ENCODE measurements at places on chromosomes 5 and 9.
A peak's percentile ranks its signal among the peaks of the same experiment; 100 is the strongest.

- DNase-seq, result no peak
These were observed 42.7 kb downstream of the ACER2 start for GRCh38 chr9:19451240-19452087.

GRCh38 chr5:110757118-110757729 lies 18.4 kb downstream of the SLC25A46 start:
- peak; percentile 63 for DNase-seq

DNA sequence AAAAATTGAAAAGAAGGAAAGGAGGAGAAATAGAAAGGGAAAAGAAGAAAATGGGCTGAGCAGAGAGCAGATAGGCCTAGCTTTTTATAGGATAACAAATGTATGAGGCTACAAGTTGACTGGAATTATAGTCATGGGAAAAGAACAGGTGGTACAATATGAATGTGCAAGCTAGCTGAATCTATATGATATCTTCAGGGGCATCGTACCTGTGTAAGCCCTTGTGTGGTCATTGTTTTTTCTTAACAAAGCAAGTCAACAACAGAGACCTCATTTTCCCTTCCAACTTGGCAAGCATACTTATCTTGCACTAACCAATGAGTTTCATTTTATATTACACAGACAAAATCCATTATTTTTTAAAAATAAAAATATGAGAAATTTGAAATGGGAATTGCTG lies 259.2 kb downstream of the KCTD16 start:
- DNase-seq, result no peak

- peak; percentile 47 for DNase-seq
These were observed 693.6 kb downstream of the TLE1 start for GRCh38 chr9:80995759-80996158.
